ENCODE measurements at places on chromosomes 7 and 10.

DNA sequence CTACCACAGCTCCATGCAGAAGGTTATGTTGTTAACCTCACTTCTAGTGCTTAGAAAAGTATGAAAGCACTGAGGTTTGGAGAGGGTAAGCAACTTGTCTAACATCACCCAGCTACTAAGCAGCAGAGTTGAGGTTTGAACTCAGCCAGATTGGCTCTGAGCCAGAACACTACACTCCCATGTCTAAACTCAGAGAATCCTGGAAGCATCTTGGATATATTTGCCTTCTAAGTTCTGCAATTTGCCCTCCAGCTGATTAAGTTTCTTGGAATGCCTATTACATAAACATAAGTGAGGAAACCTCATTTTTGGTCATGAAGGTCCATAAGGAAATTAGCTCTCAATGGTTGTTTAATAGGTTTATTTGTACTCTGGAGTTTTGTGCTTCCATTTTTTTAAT is 78.1 kb upstream of the PHYHIPL start:
- DNase-seq = no peak

- DNase-seq = no peak
Measured at GRCh38 chr7:140059273-140060242, 3.2 kb downstream of the PARP12 start.

- no peak for DNase-seq
Measured at GRCh38 chr7:23462846-23463245, 7.4 kb downstream of the IGF2BP3 start.

DNA sequence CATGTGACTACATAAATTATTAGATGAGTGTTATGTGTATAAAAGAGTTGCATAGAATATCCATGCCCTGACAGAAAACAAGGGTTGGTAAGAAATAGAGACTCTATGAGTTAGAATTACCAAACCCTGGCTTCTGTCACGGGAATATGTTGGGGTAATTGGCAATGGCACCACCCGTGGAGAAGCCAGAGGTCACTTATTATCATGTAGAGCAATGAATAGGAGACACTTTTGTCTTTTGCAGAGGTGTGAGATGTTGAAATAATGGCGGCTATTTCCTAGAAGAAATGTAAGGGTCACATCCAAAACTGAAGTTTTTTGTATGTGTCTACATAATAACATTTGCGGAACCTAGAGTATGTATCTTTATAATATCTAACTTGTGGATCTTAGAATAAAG is 35.3 kb downstream of the ABCB5 start:
- DNase-seq = no peak

- no peak for DNase-seq
Measured at GRCh38 chr7:95687759-95688343, 84.5 kb upstream of the DYNC1I1 start.

GRCh38 chr7:25953859-25954258 is 198.1 kb upstream of the NFE2L3 start:
- DNase-seq = no peak

- DNase-seq = no peak
Measured at GRCh38 chr7:82975811-82976468, 186.7 kb downstream of the PCLO start.

DNA sequence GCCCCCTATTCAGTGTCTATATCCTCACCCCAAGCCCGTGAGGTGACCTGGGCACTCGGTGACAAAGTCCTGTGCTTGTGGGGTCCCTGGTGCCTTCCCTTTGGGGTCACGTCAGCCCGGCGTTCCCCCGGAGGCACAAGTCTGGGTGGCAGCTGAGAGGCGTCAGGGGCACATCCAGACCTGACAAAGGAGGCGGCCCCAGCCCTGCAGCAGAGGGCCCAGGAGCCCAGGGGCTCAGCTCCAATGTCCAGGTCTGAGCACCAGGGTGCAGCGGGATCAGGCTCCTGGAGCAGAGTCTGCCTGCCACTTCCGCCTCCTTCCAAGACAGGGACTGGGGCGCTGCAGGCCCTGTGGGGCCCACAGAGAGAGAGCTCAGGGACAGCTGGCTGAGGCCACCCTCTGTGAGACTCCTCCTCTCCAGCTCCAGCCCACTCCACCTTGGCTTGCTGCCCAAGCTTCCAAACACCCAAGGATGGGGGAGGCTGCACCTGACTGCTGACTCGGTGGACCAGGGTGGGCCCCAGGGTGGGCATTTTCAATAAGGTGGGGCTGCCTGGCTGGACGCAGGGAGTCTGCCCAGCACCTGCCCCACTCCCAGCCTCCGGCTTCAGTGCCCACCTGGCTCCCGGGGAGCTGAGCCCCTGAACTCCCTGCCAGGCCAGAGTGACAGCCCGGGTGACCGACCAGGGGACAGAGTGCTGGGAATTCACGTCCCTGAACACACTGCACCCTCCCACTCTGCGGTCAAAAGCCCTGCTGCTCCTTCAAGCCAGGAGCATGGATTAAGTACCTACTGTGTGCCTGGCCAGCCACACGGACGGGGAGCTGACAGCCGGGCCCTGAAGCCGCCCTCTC is 1.0 kb upstream of the KNDC1 start:
- DNase-seq = no peak

GRCh38 chr7:108629651-108630400 is 60.2 kb downstream of the DNAJB9 start:
- no peak for DNase-seq

DNA sequence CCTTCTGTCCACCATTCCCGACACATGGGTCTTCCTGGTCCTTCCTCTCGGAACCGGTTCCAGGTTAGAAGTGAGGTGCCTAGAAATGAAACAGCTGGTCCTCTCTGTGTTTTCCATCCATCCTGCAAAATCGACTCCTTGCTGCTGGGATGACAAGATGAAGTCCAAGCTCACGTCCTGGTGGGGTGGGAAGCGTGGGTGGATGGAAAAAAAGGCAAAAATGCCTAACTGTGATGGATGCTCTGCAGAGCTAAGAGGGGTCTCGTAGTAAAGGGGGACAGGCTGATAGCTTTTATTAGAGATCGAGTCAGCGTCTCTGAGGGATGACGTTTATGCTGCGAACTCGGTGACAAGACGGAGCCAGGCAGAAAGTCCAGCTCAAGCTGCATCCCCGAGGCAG is 14.1 kb downstream of the CALML5 start:
- no peak for DNase-seq
